Cardiac septum (tissue), 1 donor: ENCODE measurements at places on chromosomes 11 and 22.
A peak's percentile ranks its signal among the peaks of the same experiment; 100 is the strongest.

DNA sequence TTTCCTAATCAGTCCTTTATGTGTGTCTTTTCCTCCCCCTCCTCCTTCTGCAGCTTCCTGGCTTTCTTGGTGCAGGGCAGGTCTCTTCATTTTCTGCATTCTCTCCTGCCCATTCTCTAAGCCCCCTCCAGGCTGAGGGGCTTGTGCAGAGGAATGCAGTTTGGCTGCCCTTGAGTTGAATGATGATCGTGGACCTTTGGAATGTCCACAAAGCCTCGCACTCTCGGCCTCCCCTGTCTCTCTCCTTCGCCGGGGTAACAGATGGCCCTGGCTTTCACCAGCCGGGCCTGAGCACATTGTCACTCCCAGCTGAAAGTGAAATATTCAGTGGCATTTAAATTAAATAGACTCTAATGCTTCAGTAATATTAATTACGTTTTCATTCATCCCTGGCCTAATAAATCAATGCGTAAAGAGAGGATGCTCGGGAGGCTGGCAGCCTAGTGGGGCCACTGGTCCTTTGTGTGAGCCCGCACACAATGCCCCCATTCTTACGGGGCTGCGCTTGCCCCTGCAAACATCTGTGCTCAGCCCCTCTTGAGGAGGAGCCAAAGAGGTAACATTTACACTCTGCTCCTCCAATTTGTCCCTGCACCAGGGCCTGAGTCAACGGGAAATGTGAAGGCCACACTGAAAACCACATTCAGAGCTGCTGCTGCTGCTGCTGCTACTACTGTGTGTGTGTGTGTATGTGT is 64.9 kb upstream of the PAX6 start:
- no peak for DNase-seq

- no peak for DNase-seq
Observed at GRCh38 chr11:77407613-77408012, 66.3 kb downstream of the PAK1 start.

DNA sequence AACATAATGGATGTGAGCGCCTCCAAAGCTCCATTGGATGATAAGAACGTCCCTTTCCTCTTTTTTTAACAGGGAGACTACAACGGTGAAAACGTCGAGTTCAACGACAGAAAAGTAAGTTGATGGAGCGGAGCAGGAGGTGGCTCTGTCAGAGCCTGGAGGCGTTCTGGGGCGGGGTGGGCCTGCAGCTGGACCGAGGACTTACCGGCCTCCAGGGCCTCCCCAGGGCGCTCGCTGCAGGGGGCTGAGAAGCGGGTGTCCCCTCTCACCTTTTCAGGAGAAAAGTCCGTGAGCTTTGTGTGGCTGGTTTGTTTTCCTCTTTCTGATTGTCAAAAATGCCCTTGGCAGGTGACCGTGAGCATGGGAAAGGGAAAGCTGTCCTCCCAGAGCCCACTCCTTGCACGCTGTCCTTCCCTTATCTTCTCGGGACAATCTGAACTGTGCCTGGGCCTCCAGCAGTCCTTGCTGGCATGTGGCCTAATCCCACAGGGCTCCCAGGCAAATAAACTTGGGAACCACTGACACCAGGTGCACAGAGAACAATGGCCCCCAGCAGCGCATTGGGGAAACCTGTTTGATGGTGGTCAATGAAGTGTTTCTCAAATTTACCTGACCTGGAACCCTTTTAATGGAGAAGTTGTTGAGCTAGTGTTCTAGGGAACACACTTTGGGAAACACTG is 38.4 kb downstream of the ANO1 start:
- no peak for DNase-seq

GRCh38 chr11:13105237-13105844 is 96.2 kb downstream of the RASSF10 start:
- no peak for DNase-seq

GRCh38 chr11:2089536-2090165 is 49.5 kb downstream of the IGF2 start:
- peak; percentile 50 for DNase-seq

- no peak for DNase-seq
Observed at GRCh38 chr11:29260939-29261705, 755.7 kb downstream of the KCNA4 start.

- DNase-seq, result no peak
Observed at GRCh38 chr11:15806217-15806616, 550.1 kb downstream of the SOX6 start.

- DNase-seq, result no peak
Observed at GRCh38 chr11:69560141-69560790, 78.8 kb downstream of the LINC01488 start.

DNA sequence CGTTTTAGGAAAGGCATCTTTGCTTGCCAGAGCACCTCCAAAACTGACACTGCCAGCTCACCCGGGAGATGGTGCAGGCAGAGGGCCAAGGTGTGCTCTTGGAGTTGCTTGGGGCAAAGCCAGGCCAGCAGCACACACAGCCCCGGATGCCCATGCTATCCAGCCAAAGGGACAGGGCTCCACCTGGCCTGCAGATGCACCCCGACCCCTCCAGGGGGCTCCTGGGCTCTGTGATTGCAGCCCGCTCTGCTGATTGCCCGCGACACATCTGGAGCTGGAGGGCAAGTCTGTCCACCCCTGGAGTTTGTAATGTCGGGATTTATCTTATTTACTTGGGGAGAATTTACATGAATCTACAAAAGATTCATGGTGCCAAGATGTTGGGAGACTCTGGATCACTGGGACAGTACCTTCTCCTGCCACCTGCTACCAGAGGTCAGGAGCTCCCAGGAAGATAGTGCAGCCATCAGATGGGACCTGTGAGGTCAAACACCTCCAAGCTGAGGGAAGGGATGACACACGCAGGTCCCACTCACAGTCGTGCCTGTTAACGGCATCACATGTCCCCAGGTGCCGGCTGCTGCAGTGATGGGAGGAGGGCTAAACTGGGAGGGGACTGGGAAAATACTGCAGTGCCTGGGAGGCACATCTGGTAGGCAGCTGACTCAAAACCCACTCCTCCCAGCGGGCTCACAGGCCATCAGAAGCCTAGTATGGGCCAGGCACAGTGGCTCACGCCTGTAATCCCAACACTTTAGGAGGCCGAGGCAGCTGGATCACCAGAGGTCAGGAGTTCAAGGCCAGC is 17.2 kb downstream of the CBX7 start:
- no peak for DNase-seq

GRCh38 chr22:26481112-26481693 is 2.4 kb downstream of the HPS4 start:
- DNase-seq, result no peak

DNA sequence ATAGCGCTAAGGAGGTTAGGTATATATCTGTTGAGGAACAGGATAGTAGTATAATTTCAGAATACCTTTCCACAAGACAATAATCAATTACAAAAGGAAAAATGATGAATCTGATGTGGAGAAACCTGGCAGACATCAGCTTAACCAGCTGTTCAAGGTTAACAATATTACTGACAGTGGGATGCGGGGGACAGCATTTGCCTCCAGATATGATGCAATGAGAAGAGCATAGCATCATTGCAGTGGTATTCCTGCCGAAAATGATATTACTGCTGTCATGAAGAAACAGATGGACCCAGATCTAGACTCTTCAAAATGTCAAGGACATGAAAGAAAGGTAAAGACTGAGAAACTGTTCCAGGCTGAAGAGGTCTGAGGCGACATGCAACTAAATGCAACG is 49.7 kb downstream of the RBFOX2 start:
- DNase-seq, result no peak

DNA sequence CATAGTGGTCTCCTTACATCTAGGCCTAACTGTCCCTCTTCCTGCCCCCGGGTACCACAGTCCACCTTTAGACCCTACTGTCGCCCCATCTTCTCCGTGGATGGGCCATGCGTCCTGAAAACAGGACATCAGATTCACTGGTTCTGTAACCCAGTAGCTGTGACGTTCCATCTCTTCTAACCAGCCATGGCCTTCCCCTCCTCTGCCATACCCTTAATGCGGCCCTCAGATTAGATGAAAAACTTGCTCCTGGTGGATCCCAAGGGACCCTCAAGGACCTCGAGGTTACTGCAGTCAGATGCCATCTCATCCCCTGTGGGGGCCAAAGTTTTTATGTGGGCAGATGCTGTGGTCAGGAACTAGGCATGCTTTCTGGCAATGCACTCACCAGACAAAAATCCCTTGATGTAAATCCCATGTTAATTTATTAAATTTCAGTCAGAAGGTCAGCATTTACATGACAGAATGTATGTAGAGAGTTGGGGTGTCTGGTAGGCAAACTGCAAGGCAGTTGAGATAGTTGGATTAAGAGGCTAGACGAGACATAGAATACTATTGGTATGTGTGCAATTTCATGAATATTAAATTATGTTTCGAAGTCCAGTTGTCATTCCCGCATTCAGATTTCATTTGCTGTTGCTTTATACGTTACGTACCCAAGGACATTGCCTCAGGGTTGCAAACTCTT is 64.3 kb downstream of the WNT11 start:
- DNase-seq, result no peak
